Spleen (tissue), 13 donors: ENCODE measurements at places on chromosomes 16 and 17. TPM values are rescaled to one million over a fixed set of nuclear protein-coding genes. Genes with fewer than 3 reads are reported as not detected.

OR4D1 gene
- total RNA-seq = not detected

CORO7 gene
- total RNA-seq = 89.9 TPM

CNGB1 gene
- not detected for total RNA-seq

ASGR2 gene
- total RNA-seq = not detected

MT1H gene
- not detected for total RNA-seq

HAP1 gene
- total RNA-seq = 1.7 TPM

TMEM220 gene
- total RNA-seq = 12.1 TPM

HOXB6 gene
- 2.4 TPM for total RNA-seq

FOXL1 gene
- total RNA-seq = not detected

XYLT1 gene
- total RNA-seq = 22.9 TPM

LPO gene
- not detected for total RNA-seq

SCNN1G gene
- total RNA-seq = not detected

HES7 gene
- total RNA-seq = not detected

THAP11 gene
- total RNA-seq = 74.4 TPM
